Naive thymus-derived CD8-positive, alpha-beta T cell (primary cell): ENCODE measurements at places on chromosomes 7 and 10.
A peak's percentile ranks its signal among the peaks of the same experiment; 100 is the strongest.

DNA sequence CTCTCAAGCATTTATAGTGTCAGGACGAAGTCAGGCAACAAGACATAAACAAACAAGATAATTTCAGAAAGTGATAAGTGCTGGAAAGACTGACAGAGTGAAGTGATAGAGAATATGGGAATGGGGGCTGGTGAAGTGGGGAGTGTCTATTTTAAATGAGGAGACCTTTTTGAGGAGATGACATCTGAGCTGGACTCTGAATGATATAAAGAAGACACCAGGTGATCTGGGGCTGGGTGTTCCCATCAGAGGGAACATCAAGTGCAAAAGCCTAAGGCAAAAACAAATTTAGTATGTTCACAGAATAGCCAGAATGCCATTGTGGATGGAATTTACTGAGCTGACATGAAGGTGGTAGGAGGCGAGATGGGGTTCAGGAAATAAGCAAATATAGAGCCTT lies 83.4 kb downstream of the PPP1R3A start:
- H3K27me3 ChIP-seq = no peaks in the 10 kb centered on the region
- H3K4me3 ChIP-seq = no peak overlapping the region
- H3K36me3 ChIP-seq = no peaks in the 10 kb centered on the region
- no peak for DNase-seq
- H3K4me1 ChIP-seq = no peaks in the 10 kb centered on the region

GRCh38 chr10:91341686-91342085 lies 68.5 kb upstream of the HECTD2 start:
- no peak for DNase-seq
- peaks cover 2% of the 10 kb centered on the region for H3K27me3 ChIP-seq
- no peak overlapping the region for H3K27ac ChIP-seq
- no peak overlapping the region for H3K4me3 ChIP-seq

DNA sequence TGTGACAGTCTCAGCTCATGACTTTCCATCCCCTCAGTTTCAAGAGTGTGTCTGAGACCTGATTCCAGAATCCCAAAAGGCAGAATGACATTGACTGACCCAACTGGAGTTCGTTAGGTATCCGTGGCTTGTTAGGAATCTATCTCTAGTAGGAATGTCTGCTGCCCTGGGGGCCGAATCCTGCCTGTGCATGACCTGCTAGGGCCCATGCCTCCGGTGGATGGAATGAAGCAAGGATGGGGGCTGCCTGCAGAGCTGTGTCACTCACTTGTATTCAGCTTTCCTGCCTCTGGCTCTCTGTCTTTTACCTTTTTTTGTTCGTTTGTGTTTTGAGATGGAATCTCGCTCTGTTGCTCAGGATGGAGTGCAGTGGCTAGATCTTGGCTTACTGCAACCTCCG lies 129.5 kb downstream of the SDK1 start:
- no peaks in the 10 kb centered on the region for H3K36me3 ChIP-seq
- H3K4me1 ChIP-seq = no peaks in the 10 kb centered on the region
- no peak for DNase-seq
- H3K27me3 ChIP-seq = no peaks in the 10 kb centered on the region

DNA sequence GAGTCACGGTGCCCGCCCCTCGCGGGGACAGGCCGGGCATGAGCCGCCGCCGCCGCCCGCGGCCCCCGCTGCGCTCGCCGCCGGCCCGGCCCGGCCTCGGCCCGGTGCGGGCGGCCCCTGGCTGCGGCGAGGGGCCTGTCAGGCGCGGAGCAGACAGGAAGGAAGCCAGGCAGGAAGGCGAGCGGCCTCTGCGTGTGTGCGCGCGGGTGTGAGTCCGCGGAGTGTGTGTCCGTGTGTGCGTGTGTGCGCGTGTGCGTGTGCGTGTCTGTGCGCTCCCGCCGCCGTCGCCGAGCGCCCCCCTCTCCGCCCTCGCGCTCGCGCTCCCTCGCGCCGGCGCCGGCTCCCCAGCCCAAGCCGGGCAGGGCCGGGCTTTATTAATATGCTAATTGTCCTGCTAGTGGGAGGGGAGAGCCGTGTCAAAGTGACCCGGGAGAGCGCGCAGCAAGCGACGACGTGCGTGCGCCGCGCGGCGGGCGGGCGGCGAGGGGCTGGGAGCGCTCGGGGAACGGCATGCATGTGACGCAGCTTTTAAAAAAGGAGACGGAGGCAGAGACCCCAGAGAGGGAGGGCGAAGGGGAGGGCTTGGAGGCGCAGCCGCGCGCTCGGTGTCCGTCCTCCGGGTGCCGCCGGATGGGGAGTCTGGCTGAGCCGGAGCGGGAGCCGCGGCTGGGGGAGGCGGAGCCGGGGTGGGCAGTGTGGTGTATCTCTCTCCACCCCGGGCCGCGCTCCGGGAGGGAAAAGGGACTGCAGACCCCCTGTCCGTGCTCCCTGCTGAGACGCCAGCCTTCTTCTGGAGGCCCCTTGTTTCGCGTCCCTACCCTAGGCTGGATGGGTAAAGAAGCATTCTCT lies at the start of gene LDB1:
Gene LDB1 (minus strand): TSS at position 227 of the 849 bp plus-strand sequence. CDS start 258 bp downstream, outside the sequence.
- H3K36me3 ChIP-seq = no peaks in the 10 kb centered on the region
- H3K4me1 ChIP-seq = peaks cover 56% of the 10 kb centered on the region
- peak within 1 kb of the TSS; percentile 91 for H3K4me3 ChIP-seq
- H3K27ac ChIP-seq = peak within 1 kb of the TSS; percentile 98
- no peaks in the 10 kb centered on the region for H3K27me3 ChIP-seq

- DNase-seq = no peak
- no peaks in the 10 kb centered on the region for H3K4me1 ChIP-seq
- H3K36me3 ChIP-seq = no peaks in the 10 kb centered on the region
- H3K27ac ChIP-seq = no peak overlapping the region
These were observed 76.8 kb downstream of the DIP2C start for GRCh38 chr10:612696-613095.

- no peak for DNase-seq
- H3K27ac ChIP-seq = no peak overlapping the region
- H3K4me3 ChIP-seq = no peak overlapping the region
- no peaks in the 10 kb centered on the region for H3K27me3 ChIP-seq
- H3K36me3 ChIP-seq = peaks cover 18% of the 10 kb centered on the region
These were observed 216.1 kb downstream of the CCDC3 start for GRCh38 chr10:12785415-12785831.

- no peak overlapping the region for H3K4me3 ChIP-seq
- no peaks in the 10 kb centered on the region for H3K36me3 ChIP-seq
- no peaks in the 10 kb centered on the region for H3K27me3 ChIP-seq
- no peaks in the 10 kb centered on the region for H3K4me1 ChIP-seq
These were observed 30.0 kb downstream of the TSPAN15 start for GRCh38 chr10:69481305-69481704.

GRCh38 chr7:26443751-26444150 lies 152.1 kb downstream of the SNX10 start:
- no peak overlapping the region for H3K4me3 ChIP-seq
- no peak for DNase-seq
- H3K27me3 ChIP-seq = peaks cover 8% of the 10 kb centered on the region
- no peaks in the 10 kb centered on the region for H3K4me1 ChIP-seq

DNA sequence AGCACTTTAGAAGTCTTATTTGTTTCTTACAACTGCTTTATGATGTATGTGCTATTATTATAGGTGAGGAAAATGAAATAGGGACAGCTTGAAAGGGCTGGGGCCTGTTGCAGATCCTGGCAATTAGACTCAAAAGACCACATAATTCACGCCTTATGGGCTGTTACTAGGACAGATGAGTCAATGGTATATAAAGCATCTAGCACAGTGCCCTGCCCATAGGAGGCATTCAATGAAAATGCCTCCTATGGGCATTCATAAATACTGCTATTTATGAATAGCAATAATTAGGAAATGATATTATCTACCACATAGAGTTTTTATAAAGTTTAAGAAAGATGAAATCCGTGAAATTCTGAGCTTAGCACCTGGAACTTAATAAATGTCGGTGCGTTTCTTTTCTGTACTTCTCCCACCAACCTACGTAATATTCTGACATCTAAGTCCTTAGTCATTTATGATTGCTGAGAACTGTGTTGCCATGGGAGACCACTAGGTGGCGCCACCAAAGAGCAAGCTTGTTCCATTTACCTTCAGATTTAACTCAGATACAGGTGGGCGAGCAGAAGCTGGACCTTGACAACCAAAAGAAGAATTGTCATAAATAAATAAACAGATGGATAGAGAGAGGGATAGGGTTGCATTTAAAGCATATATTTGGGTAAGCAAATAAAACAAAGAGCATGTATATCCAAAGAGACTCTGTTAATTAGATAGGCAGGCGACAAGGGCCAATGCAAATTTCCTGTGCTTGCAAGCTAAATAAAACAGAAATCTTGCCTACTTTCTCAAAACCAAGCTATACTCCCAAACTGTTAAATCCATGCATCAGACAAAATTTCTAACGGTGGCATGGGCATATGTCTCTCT lies 699.9 kb downstream of the INHBA start:
- no peaks in the 10 kb centered on the region for H3K27me3 ChIP-seq
- no peak overlapping the region for H3K4me3 ChIP-seq
- no peak for DNase-seq
- H3K36me3 ChIP-seq = no peaks in the 10 kb centered on the region

DNA sequence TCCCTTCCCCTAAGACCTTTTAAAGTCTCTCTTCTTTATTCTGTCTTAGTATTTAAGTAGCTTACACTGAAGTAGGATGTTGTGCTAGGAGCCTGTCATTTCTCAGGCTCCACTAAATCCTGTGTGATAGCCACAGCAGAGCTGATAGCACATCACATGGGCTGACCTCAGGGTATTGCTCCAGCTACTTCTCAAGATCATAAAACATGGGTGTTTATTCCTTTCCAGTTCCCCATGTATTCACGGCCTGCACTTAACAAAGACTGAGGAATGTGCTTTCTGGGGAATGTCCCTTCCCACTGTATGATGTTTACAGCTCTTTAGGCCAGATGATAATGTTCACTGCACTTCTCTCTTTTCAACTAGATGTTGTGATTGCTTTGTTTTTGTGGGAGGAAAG lies 1086.8 kb downstream of the KCNMA1 start:
- no peaks in the 10 kb centered on the region for H3K4me1 ChIP-seq
- no peak overlapping the region for H3K27ac ChIP-seq
- peaks cover 10% of the 10 kb centered on the region for H3K27me3 ChIP-seq
- no peak overlapping the region for H3K4me3 ChIP-seq
- DNase-seq = no peak

GRCh38 chr7:158655931-158656441 lies 48.6 kb downstream of the NCAPG2 start:
- no peaks in the 10 kb centered on the region for H3K27me3 ChIP-seq
- no peak overlapping the region for H3K4me3 ChIP-seq
- H3K36me3 ChIP-seq = peaks cover 15% of the 10 kb centered on the region
- no peak for DNase-seq
- H3K27ac ChIP-seq = no peak overlapping the region
- no peaks in the 10 kb centered on the region for H3K4me1 ChIP-seq

- H3K27ac ChIP-seq = no peak overlapping the region
- peaks cover 8% of the 10 kb centered on the region for H3K4me1 ChIP-seq
- no peak for DNase-seq
- no peaks in the 10 kb centered on the region for H3K27me3 ChIP-seq
- H3K4me3 ChIP-seq = no peak overlapping the region
These were observed 102.4 kb downstream of the ICA1 start for GRCh38 chr7:8159595-8159994.

DNA sequence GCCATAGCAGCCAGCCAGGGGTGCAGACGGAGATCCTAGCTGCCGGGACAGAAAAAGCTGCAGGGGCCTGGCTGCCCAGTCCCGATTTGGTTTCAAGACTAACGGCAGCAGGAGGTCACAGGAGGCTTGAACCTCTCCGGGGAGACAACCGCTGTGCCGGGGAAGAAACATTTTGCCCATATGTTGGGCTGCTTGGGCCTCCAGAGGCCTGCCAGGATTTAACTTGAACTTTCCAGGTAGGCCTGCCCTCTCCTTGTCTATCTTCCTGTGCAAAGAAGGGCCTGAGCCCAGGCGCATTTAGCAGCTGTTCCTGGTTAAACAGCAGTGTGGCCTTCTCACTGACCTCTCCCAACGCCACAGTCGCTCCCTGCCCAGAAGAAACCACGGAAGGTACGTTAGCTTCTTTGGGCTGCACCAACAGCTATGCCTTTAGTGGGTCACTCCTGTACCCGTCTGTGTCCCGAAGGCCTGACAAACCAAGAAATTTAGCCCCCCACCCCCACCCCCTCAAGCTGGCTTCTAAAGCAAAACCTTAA lies 17.1 kb upstream of the PTF1A start:
- H3K4me1 ChIP-seq = peaks cover 15% of the 10 kb centered on the region
- DNase-seq = no peak
- H3K4me3 ChIP-seq = no peak overlapping the region
- H3K27me3 ChIP-seq = peaks cover 67% of the 10 kb centered on the region
- no peak overlapping the region for H3K27ac ChIP-seq

GRCh38 chr7:16027396-16027795 lies 340.9 kb upstream of the MEOX2 start:
- H3K36me3 ChIP-seq = no peaks in the 10 kb centered on the region
- no peaks in the 10 kb centered on the region for H3K27me3 ChIP-seq
- H3K4me3 ChIP-seq = no peak overlapping the region
- no peak overlapping the region for H3K27ac ChIP-seq

- H3K4me1 ChIP-seq = no peaks in the 10 kb centered on the region
- no peaks in the 10 kb centered on the region for H3K36me3 ChIP-seq
- no peaks in the 10 kb centered on the region for H3K27me3 ChIP-seq
- no peak overlapping the region for H3K4me3 ChIP-seq
- H3K27ac ChIP-seq = no peak overlapping the region
These were observed 31.8 kb downstream of the CNNM1 start for GRCh38 chr10:99360934-99361333.

GRCh38 chr7:55526770-55527169 lies 45.5 kb downstream of the VOPP1 start:
- H3K4me3 ChIP-seq = no peak overlapping the region
- H3K27ac ChIP-seq = no peak overlapping the region
- no peak for DNase-seq
- H3K27me3 ChIP-seq = no peaks in the 10 kb centered on the region
- H3K4me1 ChIP-seq = peaks cover 72% of the 10 kb centered on the region
- H3K36me3 ChIP-seq = peaks cover 1% of the 10 kb centered on the region

- no peaks in the 10 kb centered on the region for H3K36me3 ChIP-seq
- no peaks in the 10 kb centered on the region for H3K4me1 ChIP-seq
- DNase-seq = no peak
- H3K27me3 ChIP-seq = peaks cover 24% of the 10 kb centered on the region
- no peak overlapping the region for H3K27ac ChIP-seq
- no peak overlapping the region for H3K4me3 ChIP-seq
These were observed 91.6 kb downstream of the PLCE1 start for GRCh38 chr10:94085288-94085687.

DNA sequence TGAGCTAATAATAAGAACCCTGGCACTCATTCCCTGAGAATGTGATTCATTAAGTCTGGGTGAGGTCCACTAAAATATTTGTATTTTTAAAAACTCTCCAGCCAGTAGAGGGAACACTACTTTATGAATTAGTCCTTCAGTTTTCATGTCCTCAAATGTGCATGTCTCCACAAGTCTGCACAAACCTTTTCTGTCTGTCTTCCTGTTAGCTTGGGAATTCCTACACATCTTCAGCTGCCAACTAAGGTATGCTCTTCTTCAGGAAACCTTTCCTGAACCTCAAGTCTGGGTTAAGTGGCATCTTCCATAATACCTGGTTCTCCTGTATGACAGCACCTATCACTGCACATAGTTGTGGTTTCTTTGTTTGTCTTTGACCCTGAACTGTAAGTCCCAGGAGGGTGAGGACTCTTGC lies 119.6 kb upstream of the MKX start:
- H3K36me3 ChIP-seq = no peaks in the 10 kb centered on the region
- DNase-seq = no peak
- no peak overlapping the region for H3K4me3 ChIP-seq
- no peak overlapping the region for H3K27ac ChIP-seq
- peaks cover 7% of the 10 kb centered on the region for H3K4me1 ChIP-seq
- no peaks in the 10 kb centered on the region for H3K27me3 ChIP-seq

GRCh38 chr7:122762071-122762470 lies 59.3 kb upstream of the RNF148 start:
- H3K4me3 ChIP-seq = no peak overlapping the region
- H3K4me1 ChIP-seq = no peaks in the 10 kb centered on the region
- H3K27me3 ChIP-seq = no peaks in the 10 kb centered on the region
- H3K36me3 ChIP-seq = no peaks in the 10 kb centered on the region
- no peak for DNase-seq
- H3K27ac ChIP-seq = no peak overlapping the region

GRCh38 chr7:131249003-131249402 lies 78.7 kb upstream of the MKLN1 start:
- H3K4me1 ChIP-seq = no peaks in the 10 kb centered on the region
- H3K27me3 ChIP-seq = peaks cover 13% of the 10 kb centered on the region
- no peak overlapping the region for H3K27ac ChIP-seq
